ENCODE measurements at places on chromosomes 4 and X. TPM values are rescaled to one million over a fixed set of nuclear protein-coding genes. Genes with fewer than 3 reads are reported as not detected.
A peak's percentile ranks its signal among the peaks of the same experiment; 100 is the strongest.

The OFD1 gene
- total RNA-seq: 35.6 TPM

- no peak for DNase-seq
Measured at GRCh38 chr4:101123231-101123630, 224.1 kb downstream of the PPP3CA start.

- DNase-seq: no peak
Measured at GRCh38 chr4:154731756-154732155, 12.0 kb upstream of the LRAT start.

DNA sequence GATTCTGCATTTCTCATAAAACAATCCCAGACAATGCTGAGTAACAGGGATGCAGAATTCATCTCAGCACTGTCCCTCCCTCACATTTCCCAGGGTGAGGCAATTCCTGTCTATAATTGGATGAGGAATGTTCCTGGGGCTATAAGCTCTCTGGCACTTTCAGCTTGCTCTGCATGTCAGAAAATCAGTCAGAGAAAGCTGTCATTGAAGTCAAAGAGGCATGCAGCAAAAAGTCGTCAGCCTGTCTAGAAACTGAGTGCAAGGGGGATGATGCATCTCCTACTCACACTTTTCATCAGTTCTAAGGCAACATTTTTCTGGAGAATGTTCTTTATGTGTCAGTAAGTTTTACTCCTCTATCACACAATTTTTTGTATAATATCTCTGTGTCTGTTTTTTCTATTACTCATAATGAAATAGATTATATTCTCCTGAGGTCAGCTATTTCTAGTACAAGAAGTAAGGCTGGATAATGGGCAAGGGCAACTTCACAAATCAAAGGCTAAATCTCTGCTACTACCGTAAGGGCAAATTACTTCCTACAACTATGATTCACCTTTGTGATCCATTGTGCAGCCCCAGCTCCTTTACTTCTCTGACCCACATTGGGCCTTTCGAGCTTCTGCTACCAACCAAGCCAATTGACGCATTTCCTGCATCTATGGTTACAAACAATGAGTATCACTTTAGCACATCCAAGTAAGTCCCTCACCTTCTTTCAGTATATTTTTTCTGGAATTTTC, 56.0 kb downstream of the TASL start:
- DNase-seq: no peak

The F9 gene
- total RNA-seq: not detected

- DNase-seq: no peak
Measured at GRCh38 chrX:19680580-19680979, 165.3 kb upstream of the MAP3K15 start.

The SLC7A11 gene
- 187 TPM for total RNA-seq

The NDNF gene
- not detected for total RNA-seq

DNA sequence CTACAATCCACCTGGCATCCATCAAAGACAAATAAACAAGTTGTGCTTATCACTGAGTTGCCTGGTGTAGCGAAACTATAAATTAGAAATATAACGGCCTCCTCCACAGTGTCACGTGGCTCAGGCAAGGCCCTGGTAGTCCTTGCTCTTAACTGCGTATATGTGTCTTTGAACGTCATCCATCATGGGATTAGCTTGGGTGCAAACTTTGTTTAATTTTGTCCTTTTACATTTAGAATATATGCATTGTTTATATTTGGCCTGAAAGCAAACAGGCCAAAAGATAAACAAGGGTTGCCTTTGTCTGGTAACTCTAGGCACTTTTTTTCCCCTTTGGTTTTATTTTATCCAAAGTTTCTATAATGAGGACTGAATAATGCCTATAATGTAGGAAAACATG, 184.9 kb downstream of the KIT start:
- no peak for DNase-seq

- no peak for DNase-seq
Measured at GRCh38 chr4:117692538-117692937, 341.7 kb upstream of the NDST3 start.

The CLRN2 gene
- total RNA-seq: not detected

DNA sequence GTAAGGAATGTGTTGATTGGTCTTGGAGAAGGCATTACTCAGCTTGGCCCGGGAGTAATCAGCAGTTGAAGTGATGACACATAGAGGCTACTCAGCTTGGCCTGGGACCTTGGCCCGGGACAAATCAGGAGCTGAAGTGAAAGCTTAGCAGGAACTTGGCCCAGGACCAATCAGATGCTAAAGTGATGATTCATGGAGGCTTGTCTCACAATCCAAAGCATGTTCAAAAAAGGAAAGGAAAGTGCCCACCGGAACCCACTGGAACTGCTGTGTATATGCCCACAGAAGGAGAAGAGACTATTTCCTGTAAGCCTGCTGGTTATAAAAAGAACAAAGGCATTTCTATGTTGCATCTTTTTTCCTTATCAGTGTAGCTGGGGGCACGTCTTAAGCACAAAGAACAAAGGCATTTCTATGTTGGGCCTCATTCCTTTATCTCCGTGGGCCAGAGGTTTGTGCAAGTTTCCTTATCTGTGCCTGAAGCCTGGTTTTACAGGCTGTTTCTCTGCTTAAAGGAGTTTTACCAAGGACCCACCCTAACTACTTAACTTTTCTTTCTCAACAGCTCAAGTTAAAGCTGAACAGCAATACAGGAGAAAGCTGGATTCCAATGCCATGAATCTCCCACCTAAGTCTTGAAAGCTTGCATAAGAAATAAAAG, 1176.7 kb downstream of the NLGN4X start:
- peak; percentile 93 for DNase-seq

DNA sequence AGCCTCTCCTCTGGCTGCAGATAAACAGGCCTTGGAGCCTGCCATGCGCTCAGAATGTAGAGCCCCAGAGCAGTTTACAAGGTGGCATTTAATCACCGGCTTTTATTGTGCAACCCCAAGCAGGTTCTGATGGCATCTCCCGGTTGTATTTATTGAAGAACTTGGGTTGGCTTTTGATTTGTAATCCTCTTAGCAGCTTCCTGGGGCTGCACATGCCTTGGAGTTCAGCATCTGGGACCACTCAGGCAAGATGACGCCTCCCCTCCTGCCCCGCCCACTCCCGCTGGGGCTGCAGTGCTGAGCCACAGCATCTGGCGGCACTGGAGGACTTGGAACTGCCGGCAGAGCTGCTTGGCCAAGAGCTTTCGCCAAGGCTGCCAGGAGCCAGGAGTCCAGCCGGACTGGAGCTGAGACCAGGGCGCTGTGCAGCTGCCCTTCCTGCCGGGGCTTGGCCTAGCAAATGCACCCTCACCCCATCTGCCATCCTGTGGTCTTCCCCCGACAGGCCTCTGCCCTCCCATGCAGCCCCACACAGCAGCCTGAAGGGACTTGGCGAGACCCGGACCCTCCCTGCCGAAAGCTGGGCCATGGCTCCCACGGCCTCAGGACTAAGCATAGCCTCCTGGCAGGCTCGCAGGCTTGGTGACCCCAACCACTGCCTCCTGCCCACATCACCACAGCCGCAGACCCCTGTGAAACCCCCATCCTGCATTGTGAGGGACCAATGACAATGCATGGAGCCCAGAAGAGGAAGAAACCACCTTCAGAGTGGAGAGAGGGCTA, 5.4 kb downstream of the HTRA3 start:
- DNase-seq: no peak

DNA sequence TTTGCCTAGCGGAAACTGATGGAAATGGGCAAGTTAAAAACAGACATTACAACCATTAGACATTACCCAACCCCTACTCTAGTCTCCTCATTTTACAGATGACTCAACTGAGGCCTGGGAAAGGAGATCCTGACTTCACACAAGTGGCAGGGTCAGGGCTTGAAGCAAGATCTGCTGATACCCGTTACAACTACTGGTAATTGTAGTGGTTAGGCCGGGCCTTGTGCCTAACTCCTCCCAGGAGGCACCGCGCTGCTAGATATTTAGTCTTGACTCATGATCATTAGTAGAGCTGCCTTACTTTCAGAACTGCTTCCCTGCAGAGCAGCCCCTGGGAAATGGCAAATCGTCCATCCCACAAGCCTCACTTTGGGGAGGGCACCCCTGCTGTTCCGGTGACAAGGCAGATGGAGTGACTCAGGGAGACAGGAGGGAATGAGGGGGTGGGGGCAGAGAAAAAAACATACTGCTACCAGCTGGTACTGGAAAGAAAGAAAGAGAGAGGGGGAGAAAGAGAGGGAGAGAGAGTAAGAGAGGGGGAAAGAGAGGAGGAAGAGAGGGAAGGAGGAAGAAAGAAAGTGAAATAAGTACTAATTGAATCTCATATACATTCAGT, 12.2 kb downstream of the ARHGEF6 start:
- no peak for DNase-seq
